ENCODE measurements at places on chromosomes 16 and 17.

DNA sequence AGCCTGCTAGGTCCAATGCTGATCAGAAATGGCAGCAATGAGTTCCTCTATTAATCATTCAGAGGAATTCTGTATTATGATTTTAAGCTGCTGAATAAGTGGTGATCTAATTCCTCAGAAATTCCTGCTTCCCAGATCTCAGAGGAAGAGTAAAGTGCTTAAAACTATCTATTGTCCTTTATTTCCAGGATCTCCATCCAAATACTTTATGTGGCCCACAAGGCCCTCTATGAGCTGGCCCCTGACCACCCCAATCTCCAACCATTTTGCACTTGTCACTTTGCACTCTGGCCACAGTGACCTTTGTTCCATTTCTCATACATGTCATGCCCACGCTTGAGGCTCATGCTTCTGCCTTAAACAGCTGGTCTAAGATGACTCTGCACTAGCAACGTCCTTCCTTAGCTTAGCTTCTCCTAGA lies 93.7 kb downstream of the CA10 start:
- no peaks in the 10 kb centered on the region for H3K36me3 ChIP-seq
- no peak for DNase-seq
- H3K4me1 ChIP-seq: no peaks in the 10 kb centered on the region
- H3K27me3 ChIP-seq: no peaks in the 10 kb centered on the region
- no peak overlapping the region for H3K27ac ChIP-seq
- H3K4me3 ChIP-seq: no peak overlapping the region

GRCh38 chr17:31085563-31085962 lies 9.2 kb upstream of the NF1 start:
- H3K36me3 ChIP-seq: no peaks in the 10 kb centered on the region
- H3K27me3 ChIP-seq: no peaks in the 10 kb centered on the region
- H3K4me1 ChIP-seq: no peaks in the 10 kb centered on the region
- no peak overlapping the region for H3K4me3 ChIP-seq
- no peak overlapping the region for H3K27ac ChIP-seq

DNA sequence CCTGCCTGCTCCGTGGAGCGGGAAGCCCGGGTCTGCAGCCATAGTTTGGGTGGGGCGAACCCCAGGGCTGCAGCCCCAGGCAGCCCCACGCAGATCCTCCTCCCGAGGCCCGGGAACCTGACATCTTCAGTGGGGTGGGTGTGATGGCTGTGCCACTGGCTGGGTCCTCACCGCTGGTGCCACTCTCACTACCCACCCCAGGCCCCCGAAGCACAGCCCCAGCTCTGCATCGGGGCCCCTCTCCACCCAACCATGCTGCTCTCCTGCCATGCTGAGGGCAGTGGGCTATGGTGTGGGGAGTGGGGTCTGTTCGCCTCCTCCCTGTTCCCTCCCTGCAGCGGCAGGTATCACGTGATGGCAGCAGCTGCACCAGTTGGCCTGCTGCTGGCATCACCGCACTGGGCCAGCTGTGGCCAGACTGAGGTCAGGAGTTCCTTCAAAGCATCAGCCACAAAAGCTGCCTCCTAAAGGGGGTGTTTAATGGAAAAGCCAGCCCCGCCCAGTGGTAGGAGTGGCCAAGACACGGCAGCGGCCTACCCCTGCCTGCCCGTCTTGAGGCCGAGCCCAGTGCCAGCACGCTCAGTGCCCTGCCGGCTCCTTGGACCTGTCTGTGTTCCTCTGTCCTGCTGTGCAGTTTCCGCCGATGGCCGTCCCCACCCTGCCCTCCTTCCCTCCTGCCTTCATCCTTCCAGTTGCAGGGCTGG lies 10.8 kb downstream of the KCTD5 start:
- H3K4me1 ChIP-seq: no peaks in the 10 kb centered on the region
- no peak overlapping the region for H3K27ac ChIP-seq
- no peak overlapping the region for H3K4me3 ChIP-seq
- no peaks in the 10 kb centered on the region for H3K27me3 ChIP-seq
- no peak for DNase-seq

DNA sequence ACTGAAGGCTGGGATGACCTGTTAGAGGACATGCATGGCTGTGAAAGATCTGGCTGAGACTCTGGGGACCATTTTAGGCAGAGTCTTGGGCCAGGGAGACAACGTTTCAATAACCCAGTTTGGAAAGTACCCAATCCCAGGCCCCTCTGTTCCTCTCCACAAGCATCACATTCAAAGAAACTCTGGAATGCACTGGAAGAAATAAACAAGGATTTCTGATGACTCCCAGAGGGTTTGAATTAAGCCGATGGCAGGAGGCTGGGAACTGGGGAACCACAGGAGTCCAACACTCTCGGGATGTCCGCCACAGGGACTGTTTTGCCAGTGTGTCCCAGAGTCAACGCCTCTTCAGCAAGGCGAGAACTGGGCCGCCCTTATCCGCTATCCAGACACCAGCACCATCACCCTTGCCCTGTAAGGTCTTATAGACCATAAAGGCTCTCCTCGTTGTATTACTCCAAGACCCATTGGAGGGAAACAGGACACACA lies 3.3 kb downstream of the PMP22 start:
- no peak for DNase-seq
- H3K36me3 ChIP-seq: peaks cover 16% of the 10 kb centered on the region
- peaks cover 77% of the 10 kb centered on the region for H3K27me3 ChIP-seq
- H3K27ac ChIP-seq: peak overlapping the region; percentile 92
- H3K4me1 ChIP-seq: peaks cover 37% of the 10 kb centered on the region

GRCh38 chr17:2902546-2902945 lies 106.3 kb downstream of the RAP1GAP2 start:
- H3K4me1 ChIP-seq: no peaks in the 10 kb centered on the region
- no peak overlapping the region for H3K4me3 ChIP-seq
- no peak for DNase-seq
- no peaks in the 10 kb centered on the region for H3K36me3 ChIP-seq
- H3K27ac ChIP-seq: no peak overlapping the region

- no peaks in the 10 kb centered on the region for H3K36me3 ChIP-seq
- DNase-seq: no peak
- no peaks in the 10 kb centered on the region for H3K27me3 ChIP-seq
- H3K4me1 ChIP-seq: peaks cover 5% of the 10 kb centered on the region
These were observed 16.9 kb downstream of the HASPIN start for GRCh38 chr17:3740611-3741073.

- H3K4me3 ChIP-seq: no peak overlapping the region
- no peak overlapping the region for H3K27ac ChIP-seq
- no peaks in the 10 kb centered on the region for H3K27me3 ChIP-seq
- no peaks in the 10 kb centered on the region for H3K36me3 ChIP-seq
- peaks cover 4% of the 10 kb centered on the region for H3K4me1 ChIP-seq
- DNase-seq: no peak
These were observed 2.7 kb downstream of the SULT1A1 start for GRCh38 chr16:28607116-28607623.

GRCh38 chr16:63283721-63284120 lies 1247.5 kb upstream of the CDH8 start:
- no peaks in the 10 kb centered on the region for H3K4me1 ChIP-seq
- no peak for DNase-seq
- H3K36me3 ChIP-seq: no peaks in the 10 kb centered on the region
- no peak overlapping the region for H3K4me3 ChIP-seq
- no peak overlapping the region for H3K27ac ChIP-seq

DNA sequence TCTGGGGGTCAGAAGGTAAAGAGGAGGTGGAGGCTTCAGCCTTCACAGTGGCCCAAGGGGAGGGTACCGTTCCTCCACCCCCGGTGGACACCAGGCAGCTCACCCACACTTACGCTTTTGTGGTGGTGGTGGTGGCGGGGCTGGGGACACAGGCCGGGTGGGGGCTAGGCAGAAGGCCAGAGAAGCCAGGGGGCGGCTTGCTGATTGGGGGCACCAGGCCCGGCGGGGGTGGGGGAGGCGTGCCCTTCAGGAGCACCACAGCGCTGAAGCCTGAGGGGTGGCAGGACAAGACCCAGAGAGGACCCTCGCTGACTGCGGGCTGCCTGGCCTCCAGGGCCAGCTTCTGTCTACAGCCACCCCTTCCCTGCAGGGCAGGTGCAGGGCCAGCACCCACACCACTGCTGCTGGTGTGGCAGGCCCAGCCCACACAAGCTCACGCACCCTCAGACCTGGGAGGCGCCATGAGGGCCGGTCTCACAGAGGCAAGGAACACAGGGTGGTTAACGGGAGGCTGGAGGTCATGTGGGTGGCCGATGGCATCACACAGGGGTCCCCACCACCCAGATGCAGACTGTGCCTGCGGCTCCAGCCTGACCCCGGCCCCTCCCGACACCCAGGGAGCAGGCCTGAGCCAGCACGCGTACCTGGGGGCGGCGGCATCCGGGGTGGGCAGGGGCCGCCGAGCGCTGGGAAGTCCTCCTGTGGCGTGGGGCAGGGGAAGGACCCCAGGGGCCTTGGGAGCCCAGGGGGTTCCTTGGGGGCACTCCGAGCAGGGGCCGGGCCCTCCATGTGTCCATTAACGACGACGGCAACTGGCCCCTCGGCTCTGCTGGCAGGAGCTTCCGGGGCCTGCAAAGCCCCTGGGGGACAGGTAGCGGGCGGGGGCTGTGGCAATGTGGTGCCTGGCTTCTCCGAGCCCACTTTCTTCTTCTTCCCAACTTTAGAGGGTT lies 9.4 kb downstream of the SYNGR3 start:
- peaks cover 76% of the 10 kb centered on the region for H3K36me3 ChIP-seq
- DNase-seq: no peak
- H3K4me3 ChIP-seq: no peak overlapping the region
- peak overlapping the region; percentile 81 for H3K27ac ChIP-seq
- H3K27me3 ChIP-seq: no peaks in the 10 kb centered on the region

DNA sequence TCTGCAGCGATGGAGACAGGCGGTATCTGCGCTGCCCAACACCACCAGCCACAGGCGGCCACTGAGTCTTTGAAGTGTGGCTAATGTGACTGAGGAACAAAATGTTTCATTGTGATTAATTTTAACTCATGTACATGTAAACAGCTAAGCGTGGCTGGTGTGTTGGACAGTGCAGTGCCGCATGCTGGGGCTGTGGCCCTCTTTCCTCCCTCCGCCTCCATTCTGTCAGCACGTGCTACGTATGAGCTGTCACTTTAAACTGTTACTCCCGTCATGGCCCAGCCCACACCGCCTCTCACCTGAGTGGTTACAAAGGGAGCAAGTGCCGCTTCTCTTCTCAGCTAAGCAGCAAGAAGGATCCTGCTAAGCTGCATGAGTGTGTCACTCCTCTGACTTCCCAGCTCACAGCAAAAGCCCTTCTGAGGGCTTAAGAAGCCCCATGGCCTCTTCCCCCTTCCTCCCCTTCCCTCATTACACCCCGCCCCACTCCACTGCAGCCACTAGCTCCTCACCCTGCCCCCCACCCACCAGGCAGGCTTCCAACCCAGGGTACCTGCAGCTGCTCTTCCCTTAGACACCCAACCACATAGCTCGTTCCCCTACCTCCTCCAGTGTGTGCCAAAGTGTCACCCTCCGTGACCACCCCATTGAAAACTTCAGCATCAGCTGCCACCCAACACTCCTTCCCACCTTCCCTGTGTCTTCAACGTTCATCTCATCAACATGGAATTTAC lies 15.0 kb downstream of the HASPIN start:
- H3K4me3 ChIP-seq: peak overlapping the region; percentile 58
- H3K4me1 ChIP-seq: peaks cover 5% of the 10 kb centered on the region
- H3K36me3 ChIP-seq: no peaks in the 10 kb centered on the region
- DNase-seq: no peak
- no peaks in the 10 kb centered on the region for H3K27me3 ChIP-seq

DNA sequence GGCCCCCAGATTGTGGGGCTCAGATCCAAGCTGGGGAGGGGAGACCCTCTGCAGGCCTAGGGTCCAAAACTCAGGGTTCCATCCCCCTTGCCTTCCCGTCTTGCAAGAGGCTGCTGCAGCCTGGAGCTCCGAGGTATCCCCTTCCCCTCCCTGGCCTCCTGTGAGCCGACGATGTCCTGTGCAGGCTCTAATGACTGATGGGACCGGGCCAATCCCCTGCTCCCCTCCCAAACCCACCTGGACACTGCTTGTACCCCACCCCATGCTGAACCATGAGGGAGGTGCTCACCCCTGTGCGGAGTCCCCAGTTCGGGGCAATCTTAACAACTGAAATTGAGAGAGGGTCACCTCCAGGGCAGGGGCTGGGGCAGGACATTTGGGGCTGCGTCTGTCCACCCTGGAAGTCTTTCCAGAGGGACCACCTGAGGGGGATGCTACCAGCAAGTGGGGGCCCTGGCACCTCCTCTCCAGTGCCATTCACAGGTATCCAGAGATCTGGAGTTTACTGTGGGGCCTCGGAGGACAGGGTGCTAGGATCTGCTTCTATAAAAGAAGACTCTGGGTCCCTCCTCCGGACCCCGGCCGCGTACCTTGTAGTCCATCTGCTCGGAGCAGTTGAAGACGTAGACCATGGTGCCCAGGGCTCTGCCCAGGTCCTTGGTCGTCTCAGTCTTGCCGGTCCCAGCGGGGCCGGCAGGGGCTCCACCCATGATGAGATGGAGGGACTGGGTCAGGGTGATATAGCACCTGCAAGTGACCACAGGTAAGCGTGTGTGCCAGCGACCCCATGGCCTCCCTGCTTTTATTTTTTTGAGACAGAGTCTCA lies 77.3 kb downstream of the DNAH17 start:
- no peaks in the 10 kb centered on the region for H3K36me3 ChIP-seq
- no peaks in the 10 kb centered on the region for H3K27me3 ChIP-seq
- no peak overlapping the region for H3K4me3 ChIP-seq

DNA sequence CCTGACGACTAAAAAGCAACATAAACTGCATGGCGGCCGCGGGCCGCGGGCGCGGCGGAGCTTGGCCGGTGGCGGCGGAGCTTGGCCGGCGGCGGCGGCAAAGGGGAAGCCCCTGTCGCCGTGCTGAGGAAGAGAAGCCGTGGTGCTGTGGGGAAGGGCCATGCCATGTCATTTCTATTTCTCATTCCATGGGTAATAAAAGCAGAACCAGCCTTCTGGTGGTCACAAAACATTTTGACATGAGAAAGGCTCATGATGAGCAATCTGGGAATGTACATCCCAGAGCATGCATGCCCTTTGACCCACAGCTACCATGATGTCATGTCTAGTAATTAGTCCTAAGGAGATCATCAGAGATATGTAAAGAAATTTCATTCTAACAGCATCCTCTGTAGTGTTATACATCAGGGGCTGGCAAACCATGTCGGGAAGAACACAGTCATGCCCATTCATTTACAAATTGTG lies 23.9 kb upstream of the HEATR6 start:
- no peak overlapping the region for H3K27ac ChIP-seq
- H3K36me3 ChIP-seq: no peaks in the 10 kb centered on the region
- DNase-seq: no peak
- H3K4me1 ChIP-seq: no peaks in the 10 kb centered on the region
- peak overlapping the region; percentile 32 for H3K4me3 ChIP-seq

DNA sequence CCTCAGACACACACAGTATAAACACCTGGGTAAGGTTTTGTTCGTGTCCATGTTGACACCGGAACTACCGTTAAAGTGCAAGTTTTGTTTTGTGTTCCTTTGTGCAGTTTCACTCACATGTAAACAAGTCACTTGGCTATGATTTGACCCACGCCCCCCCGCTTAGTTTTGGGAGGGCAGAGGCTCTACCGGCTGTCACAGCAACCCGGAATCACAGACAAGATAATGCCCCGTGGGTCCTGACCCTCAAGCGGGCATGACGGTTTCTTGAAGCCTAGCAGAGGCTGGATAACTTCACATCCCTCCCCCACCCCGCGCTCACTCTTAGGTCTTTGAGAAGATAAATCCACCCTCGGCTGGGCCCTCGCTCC lies 1.7 kb downstream of the RASD1 start:
- H3K36me3 ChIP-seq: peaks cover 36% of the 10 kb centered on the region
- no peaks in the 10 kb centered on the region for H3K27me3 ChIP-seq
- peak overlapping the region; percentile 64 for H3K4me3 ChIP-seq
- peaks cover 20% of the 10 kb centered on the region for H3K4me1 ChIP-seq

GRCh38 chr17:14150619-14151018 lies 81.3 kb downstream of the COX10 start:
- no peak overlapping the region for H3K27ac ChIP-seq
- no peak for DNase-seq
- no peaks in the 10 kb centered on the region for H3K36me3 ChIP-seq
- no peaks in the 10 kb centered on the region for H3K4me1 ChIP-seq
- no peaks in the 10 kb centered on the region for H3K27me3 ChIP-seq
- H3K4me3 ChIP-seq: no peak overlapping the region
